Large intestine (tissue), 12 donors: ENCODE measurements at places on chromosomes 3 and 15.
A peak's percentile ranks its signal among the peaks of the same experiment; 100 is the strongest.

- DNase-seq, result no peak
These were observed 30.5 kb downstream of the NKIRAS1 start for GRCh38 chr3:23886311-23886710.

DNA sequence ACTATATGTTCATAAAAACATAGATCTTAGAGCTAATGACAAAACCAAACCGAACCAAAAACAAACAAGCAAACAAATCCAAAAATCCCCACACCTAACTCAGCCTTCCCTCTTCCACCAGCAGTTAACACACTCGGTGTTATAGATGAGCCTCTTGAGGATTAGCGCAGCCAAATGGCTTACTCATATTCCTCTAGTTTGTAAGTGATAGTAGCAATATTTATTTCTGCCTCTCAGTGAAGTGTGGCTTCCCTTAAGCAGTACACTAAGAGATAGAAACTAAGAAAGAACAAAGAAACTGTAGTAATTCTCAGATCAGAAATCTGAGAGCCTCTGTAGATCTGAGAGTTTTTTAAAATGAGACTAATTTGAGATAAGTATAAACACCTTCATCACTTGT is 2.4 kb upstream of the NCEH1 start:
- DNase-seq, result no peak

- DNase-seq, result no peak
These were observed 377.0 kb downstream of the OCA2 start for GRCh38 chr15:27722102-27722501.

- no peak for DNase-seq
These were observed 224.4 kb upstream of the ATP11B start for GRCh38 chr3:182568876-182569275.

DNA sequence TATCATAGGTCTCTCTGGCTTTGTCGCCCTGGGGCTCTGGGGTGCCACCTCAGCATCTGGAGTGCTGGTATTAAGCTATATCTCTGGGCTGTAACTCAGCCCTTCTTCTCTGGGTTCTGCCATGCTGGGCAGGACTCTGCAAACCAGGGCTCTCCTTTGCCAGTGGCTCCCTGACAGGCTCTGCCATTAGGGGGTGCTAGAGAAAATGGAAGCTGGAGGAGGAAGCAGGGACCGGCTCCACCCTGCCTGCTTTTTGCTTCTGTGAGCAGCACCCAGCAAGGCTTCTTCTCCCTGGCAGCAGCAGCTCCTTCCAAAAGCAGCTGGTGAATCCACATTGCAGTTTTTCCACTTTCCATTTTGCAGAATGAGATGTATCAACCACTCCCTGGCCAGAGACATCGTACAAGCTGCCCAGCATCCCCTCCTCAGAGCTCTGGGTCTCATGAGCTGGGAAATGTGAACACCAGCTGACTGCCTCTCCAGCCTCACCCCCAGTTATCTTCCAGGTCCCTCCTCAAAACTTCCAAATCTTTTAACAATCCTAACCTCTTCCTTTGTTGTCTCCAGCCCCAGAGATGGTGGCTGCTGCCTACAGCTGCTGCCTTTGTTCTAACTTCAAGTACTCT is 165.0 kb downstream of the ABHD5 start:
- DNase-seq, result peak; percentile 49
